ENCODE measurements at places on chromosomes 7 and 10.
A peak's percentile ranks its signal among the peaks of the same experiment; 100 is the strongest.

DNA sequence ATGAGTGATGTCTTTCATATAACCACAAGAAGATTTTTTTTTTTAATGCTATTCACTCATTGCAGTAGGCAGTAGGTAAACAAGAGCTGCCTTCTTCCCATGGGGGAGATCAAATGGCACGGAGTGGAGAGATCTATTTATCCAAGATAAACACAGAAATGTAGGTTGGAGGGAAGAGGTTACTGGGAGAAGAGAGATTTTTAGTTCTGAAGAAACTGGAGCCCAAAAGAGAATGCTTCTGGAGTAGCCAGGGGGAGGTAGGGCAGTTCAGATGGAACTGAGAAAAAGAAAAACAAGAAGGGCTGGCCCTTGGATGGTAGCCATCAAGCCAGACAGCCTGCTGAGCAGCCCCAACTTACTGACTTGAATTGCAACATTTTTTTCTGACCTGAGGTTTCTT is 270.1 kb upstream of the TPK1 start:
- no peak for DNase-seq

DNA sequence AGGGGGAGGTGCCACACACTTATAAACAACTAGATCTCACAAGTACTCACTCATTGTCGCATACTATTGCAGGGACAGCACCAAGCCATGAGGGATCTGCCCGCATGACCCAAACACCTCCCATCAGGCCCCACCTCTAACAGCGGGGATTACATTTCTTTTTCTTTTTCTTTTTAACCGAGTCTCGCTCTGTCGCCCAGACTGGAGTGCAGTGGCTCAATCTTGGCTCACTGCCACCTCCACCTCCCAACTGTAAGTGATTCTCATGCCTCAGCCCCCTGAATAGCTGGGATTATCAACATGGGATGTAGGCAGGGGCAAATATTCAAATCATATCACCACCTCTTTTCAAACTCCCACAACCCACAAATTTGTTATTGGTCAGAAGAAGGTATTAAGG is 76.7 kb downstream of the SKAP2 start:
- DNase-seq: no peak

DNA sequence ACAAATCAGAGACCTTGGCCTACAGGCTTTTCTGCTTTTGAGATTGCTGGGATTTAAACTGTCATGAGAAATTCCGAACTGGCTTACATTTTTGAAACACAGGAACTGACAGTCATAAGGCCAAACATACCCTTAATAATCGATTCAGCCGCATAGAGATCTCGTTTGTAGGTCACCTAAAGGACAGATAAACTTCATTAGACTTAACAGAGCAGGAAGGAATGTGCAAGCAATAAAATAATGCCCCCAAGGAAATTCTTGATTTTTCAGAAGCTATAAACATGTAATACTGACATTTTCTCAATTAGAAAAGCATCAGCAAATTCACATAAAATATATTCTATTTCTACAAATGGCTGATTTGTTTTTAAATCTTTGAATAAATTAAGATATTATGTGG is 120.0 kb downstream of the CRPPA start:
- DNase-seq: no peak

GRCh38 chr7:105743351-105744090 is 132.9 kb downstream of the ATXN7L1 start:
- DNase-seq: no peak

DNA sequence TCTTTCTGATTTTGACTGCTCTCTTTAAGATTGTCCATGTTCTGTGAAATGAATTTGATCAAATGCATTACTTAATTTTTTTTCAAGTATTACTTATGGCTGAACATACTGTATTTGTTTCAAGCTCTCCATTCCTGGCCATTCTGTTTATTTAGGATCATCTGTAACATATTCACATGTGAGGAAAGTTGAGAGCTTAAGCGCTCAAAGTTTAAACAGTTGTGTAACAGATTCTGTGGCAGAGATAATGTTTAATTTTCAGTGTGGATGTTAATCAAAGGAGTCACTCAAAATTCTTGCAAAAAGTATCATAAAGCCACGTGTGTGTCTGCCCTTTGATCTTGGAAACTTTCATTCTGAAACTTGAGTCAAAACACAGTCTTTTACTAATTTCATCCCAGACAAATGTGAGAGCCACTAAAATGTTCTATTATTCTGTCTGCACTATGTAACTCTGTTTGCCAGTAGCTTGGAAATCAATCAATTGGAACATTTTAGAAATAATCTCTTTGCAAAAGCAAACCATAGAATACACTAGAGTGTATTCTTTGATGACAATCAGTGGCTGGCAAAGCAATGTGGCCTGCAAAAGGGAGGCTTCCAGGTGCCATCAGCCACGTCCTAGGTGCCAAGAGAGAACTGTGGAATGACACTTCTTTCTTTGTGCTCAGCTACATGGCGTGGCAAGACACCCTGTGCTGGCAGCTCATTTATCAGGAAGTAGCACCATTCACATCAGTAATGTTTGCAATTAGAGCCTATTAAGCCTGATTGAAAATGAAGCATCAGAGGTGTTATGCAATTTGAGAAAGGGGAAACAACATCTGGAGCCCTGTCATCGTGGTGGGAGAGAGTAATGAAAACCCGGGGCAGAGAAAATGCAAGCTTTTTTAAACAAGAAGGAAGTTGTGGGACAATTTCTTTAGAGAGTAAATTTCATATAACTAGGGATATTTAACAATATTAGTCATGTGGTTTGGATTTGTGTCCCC is 40.9 kb downstream of the ARL5B start:
- no peak for DNase-seq

- no peak for DNase-seq
Observed at GRCh38 chr7:73899731-73900142, 38.8 kb downstream of the TMEM270 start.

GRCh38 chr10:58715061-58715460 is 202.4 kb downstream of the BICC1 start:
- DNase-seq: no peak

DNA sequence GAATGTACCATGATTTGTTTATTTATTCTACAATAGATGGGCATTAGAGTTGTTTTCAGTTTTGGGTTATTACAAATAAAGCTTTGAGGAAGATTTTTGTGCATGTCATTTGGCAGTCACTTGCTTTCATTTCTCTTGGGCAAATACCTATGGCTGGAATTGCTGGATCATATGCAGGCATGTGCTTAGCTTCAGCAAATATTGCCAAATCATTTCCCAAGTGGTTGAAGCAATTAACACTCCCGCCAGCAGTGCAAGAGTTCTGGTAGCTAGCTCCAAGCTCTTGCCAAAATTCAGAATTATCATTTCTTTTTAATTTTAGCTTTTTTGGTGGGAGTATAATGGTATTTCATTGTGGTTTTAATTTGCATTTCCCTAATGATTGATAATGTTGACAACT is 32.9 kb upstream of the PCBD1 start:
- no peak for DNase-seq

- peak; percentile 37 for DNase-seq
Observed at GRCh38 chr10:12408472-12408871, 59.1 kb downstream of the CAMK1D start.

DNA sequence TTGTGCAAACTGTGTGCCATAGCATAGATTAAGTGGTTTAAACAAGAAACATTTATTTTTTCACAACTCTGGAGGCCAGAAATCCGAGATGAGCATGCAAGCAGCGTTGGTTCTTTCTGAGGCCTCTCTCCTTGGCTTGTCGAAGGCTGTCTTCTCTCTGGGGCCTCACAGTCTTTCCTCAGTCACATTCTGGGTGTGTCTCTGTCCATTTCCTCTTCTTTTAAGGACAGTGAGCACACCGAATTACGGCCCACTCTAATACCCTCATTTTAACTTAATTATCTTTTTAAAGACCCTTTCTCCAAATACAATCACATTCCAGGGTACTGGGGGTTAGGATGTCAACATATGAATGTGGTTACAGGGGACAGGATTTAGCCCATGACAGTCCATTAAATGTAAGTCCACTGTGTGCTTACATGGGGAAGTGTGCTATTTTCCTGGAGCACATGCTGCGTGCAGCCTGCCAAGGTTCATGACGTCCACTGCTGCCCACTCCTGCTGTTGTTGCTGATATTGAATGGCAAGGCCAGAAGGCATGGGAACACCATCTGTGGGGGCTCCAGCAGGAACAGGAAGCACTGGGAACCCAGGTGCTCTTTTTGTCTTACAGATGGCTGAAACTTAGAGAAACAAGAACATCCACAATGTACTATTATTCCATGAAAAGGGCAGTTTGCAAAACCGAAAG is 365.5 kb downstream of the GALNT17 start:
- DNase-seq: no peak

GRCh38 chr7:44393238-44394111 is 68.1 kb upstream of the CAMK2B start:
- DNase-seq: peak; percentile 43

DNA sequence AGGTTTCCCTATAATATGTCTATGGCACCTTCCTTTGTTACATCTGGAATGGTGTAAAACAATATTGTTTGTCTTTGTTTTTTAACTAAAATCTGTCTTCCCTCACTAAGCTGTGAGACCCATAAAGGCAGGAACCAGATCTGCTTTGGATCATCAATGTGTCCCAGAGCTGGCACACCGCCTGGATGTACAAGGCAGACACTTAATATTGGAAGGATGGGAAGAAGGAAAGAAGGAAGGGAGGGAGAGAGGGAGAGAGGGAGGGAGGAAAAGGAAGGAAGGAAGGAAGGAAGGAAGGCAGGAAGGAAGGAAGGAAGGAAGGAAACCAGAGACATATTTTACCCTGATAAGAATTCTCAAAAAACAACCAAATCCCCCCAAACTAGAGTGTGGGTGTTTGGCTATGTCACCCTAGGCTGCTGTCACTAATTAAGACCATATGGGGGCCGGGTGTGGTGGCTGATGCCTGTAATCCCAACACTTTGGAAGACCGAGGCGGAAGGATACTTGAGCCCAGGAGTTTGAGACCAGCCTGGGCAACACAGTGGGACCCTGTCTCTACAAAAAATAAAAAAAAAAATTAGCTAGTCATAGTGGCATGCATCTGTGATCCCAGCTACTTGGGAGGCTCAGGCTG is 59.6 kb downstream of the SH3PXD2A start:
- DNase-seq: no peak

DNA sequence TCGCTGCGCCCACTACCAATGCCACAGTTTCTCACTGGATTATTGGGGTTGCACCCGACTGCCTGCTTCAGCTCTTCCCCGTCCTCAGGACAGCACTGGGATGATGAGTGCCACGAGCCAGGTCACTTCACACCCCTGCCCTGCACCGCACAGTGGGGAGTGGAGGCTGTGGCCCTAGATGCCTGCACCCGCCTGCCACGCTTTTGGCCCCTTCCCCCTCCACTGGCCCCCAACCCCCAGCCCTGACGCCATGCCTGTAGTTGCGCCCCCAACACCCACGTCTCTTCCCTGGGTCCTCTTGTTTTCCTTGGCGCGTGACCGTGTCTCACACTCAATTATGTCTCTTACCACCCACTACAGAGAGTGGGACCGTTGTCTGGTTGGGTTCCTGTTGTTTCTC is 134.3 kb downstream of the VIPR2 start:
- no peak for DNase-seq

DNA sequence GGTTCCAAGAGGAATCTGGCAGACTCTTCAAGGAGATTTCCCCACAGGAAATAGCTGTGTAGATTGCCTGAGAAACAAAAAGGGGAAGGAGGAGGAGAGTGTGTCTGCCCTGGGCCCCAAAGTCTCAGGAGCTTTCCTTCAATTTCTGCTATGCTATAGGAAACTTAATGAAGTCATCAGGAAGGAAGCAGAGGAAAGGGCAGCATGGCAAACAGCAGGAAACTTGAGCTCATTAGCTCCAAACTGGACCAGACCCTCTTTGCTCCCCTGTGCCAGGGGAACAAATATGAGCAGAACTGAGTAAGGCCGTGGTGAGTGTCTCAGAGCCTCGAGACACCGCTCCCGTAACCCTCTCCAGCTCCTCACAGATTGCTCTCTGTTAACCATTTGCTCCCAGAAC is 4.8 kb upstream of the KCNIP2 start:
- DNase-seq: no peak

All from activated CD8-positive, alpha-beta memory T cell treated with anti-CD3 and anti-CD28 coated beads for 24 hours (primary cell).